ENCODE measurements at places on chromosomes 4 and X. TPM values are rescaled to one million over a fixed set of nuclear protein-coding genes. Genes with fewer than 3 reads are reported as not detected.
A peak's percentile ranks its signal among the peaks of the same experiment; 100 is the strongest.

Gene BMX
- total RNA-seq, result not detected

Gene CACNA1F
- not detected for total RNA-seq

Gene FRMPD3
- total RNA-seq, result not detected

Gene MUC7
- total RNA-seq, result not detected

Gene SPIN4
- total RNA-seq, result 13.3 TPM

Gene GRPR
- not detected for total RNA-seq

GRCh38 chrX:150907474-150907873 is 9.0 kb upstream of the CD99L2 start:
- DNase-seq, result no peak

DNA sequence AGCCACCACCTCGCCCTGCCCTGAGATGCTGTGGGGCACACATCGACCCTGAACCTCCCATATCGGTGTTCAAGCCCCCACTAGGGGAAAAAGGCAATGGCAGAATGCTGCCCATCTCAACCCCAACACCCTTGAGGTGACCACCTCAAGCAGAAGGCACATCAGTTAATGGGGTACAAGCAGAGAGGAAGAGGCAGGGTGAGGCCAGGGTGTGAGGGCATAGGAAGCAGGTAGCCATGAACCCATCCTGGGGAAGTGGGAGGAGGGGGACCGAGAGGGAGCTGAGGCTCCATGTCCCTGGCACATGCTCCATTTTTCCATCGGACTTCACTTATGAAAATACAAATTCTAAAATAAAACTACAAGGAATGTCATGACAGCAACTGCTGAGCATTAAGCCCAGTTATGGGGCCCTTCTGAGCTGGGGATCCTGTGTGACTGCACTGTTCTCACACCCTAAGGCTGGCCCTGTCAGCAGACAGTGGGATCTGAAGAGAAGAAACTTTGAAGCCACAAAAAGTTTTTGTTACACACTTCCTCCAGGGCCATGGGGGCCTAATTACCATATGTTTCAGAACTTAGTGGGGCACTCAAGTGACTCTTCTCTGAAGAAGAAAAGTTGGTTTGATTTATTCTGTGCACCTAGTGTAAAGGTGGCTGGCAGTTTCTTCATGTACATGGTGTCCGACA is 68.2 kb upstream of the FAM241A start:
- no peak for DNase-seq

GRCh38 chrX:40459571-40460158 is 121.1 kb upstream of the ATP6AP2 start:
- DNase-seq, result no peak

GRCh38 chrX:33128048-33128805 is 83.1 kb downstream of the DMD start:
- DNase-seq, result no peak

DNA sequence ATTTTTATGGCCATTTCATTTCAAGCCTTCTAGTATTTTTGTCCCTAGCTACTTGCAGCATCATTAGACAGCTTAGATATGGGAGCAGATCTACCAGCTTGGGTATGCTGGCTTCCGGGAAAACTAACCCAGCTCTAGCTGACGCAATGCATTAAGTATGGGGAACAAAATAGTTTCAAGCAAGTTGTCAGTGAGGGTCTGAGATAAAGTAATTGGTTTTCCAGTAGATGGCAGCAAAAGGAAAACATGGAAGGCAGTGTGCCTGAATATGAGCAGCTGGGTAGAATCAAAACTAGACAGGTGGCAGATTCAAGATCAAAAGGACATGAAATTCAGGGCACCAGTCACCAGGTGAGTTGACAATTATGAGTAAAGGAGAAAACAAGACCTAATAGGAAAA is 340.9 kb upstream of the CTSO start:
- peak; percentile 54 for DNase-seq

- no peak for DNase-seq
Observed at GRCh38 chr4:6123116-6123515, 77.2 kb downstream of the JAKMIP1 start.

GRCh38 chr4:179804440-179804839 is 2362.2 kb upstream of the AGA start:
- no peak for DNase-seq

DNA sequence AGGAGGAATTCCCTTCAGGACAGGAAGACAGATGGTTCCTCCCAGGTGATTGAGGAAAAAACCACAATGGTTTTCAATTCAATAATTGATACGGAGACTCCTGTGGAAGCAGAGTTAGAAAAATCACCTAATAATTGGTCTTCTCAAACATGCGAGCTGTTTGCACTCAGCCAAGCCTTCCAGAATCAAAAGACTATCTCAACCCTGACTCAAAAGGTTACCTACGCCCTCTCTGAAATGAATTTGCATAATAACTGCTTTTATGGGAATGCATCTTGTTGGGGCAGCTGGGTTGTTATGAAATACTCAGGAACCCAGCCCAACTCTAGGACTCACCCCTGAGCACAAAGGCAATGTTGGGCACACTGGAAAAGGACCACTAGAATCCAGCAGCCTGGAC is 66.9 kb upstream of the ARSJ start:
- DNase-seq, result no peak

- DNase-seq, result no peak
Observed at GRCh38 chr4:174457468-174457867, 64.8 kb downstream of the HPGD start.

GRCh38 chr4:176011529-176011928 is 54.1 kb upstream of the WDR17 start:
- DNase-seq, result no peak

DNA sequence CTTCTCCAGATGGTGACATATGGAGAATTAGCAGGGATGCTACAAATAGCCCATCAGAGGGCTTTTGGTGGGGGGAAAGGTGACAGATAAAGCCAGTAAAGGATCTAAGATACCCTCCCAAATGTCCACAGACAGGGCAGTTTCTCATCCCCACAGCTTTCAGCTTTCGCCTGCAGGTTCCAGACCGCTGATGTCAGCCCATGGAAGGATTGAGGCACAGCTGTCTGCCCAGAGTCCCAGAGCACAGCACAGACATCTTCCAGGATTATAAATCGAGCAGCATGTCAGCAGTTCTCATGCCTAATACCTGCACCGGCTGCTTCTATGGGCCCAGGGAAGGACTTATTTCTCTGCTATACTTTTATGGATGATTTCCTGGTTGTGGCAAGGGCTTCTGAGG is 96.7 kb upstream of the MXRA5 start:
- no peak for DNase-seq

DNA sequence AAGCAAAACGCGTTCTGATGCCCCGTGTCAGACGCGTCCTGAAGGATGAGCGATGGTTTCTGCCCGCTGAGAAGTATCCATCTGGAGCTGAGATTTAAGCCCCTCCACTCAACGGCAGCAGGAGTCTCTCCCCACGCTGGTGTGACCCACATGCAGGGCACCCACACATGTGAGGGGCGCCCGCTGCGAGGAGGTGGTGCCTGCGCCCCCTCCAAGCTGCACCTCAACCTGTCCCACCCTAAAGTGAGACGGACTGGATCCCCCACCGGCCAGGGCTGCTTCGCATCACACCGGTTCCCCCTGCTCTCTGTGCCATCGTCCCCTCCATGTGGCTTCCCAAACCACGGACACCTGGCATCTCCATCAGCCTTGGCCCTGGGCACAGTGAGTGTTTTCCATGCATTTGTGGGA is 4.5 kb upstream of the PDE6B start:
- no peak for DNase-seq

- no peak for DNase-seq
Observed at GRCh38 chr4:155265113-155265512, 56.7 kb downstream of the NPY2R start.

- no peak for DNase-seq
Observed at GRCh38 chr4:152161676-152162330, 374.1 kb downstream of the FBXW7 start.

DNA sequence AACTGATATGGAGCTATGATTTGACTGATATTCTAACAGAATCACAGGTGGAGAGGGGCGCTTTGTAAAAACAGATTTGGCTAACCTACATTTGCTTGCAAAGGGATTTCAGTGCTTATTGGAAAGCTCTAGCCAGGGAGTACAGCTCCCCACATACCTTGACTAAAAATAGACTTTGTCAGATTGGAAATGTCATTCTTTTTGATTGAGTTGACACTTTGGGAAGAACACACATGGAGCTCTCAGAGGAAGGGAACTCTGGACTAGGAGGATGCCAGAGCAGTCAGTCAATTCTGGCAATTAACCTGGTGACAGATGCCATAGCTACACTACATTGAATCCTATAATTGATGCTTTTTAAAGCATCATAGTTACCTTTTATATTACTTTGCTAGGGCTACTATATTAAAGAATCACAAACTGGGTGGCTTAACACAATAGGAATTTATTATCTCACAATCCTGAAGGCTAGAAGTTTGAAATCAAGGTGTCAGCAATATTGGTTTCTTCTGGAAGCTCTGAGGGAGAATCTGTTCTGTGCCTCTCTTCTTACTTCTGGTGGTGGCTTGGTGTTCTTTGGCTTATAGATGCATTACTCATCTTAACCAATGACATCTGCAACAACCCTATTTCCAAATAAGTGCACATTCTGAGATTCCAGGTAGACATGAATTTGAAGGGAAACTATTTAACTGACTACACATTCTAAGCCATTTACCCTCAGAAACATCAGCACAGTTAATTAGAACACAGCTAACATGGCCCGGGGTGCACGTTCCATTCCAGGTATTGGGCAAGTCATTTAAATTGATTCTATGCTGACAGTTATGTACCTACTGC is 8.4 kb upstream of the HERC3 start:
- DNase-seq, result no peak

DNA sequence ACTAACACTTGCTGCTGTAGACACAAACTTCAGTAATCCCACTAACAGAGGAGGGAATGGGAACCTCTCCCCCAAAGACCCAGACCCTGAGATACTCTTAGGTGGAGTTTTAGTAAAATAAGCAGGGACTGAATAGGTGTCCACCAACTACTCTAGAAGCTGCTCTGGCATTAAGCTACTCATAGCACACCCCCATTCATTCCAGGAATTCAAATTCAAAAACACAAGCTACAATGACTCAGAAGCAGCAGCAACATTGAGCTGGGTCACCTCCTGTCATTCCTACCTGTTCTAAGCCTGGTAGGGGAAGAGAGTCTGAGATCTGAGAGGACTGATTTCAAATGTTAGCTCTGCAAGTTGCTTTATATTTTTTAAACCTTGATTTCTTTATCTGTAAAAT is 135.4 kb upstream of the FRMPD4 start:
- no peak for DNase-seq

DNA sequence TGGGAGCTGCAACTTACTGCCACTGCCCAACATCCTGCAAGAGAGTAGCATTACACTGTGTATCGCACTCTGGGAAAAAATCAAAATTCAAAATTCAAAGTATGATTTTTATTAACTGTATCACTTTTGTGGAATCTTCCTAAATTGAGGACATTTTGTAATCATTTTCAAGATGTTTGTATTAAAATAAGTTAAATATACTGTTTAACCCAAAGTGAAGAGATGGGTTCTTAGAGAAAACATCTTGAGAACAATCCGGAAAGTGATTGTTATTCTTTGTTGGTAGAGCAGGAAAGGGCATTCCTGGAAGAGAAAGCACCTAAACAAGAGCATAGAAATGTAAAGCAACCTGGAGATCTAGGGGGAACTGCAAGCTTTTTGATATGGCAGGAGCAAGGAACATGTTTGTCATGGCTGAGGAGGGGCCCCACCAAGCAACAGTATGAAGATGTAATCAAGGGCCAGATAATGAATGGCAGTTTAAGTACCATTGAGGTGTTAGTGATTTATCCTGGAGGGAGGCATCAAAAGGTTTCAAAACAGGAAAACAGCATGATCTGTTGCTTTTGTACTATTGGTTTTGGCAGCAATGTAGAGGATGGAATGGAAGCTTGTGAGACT is 14.1 kb upstream of the SEC24D start:
- DNase-seq, result no peak

GRCh38 chrX:49254639-49255038 is 9.9 kb downstream of the FOXP3 start:
- DNase-seq, result no peak

DNA sequence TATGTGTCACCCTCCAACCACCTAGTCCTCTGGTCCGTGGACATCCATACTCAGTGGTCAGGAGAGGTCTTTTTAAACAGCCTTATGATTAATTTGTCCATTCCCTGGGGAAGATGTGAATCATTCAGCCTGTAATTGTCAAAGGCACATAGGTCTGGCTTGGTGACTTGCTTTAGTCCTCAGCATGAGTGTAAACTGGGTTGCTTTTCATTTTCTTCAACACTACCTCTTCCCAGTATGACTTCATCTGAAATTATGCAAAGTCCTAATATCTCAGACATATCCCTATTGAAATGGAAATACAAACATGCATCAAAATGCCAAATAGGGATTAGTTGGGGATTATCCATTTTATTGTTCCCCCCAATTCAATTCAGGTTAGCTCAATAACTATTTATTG is 208.3 kb upstream of the AMOT start:
- DNase-seq, result no peak

GRCh38 chr4:47668810-47669408 is 169.0 kb downstream of the CORIN start:
- DNase-seq, result peak; percentile 1

DNA sequence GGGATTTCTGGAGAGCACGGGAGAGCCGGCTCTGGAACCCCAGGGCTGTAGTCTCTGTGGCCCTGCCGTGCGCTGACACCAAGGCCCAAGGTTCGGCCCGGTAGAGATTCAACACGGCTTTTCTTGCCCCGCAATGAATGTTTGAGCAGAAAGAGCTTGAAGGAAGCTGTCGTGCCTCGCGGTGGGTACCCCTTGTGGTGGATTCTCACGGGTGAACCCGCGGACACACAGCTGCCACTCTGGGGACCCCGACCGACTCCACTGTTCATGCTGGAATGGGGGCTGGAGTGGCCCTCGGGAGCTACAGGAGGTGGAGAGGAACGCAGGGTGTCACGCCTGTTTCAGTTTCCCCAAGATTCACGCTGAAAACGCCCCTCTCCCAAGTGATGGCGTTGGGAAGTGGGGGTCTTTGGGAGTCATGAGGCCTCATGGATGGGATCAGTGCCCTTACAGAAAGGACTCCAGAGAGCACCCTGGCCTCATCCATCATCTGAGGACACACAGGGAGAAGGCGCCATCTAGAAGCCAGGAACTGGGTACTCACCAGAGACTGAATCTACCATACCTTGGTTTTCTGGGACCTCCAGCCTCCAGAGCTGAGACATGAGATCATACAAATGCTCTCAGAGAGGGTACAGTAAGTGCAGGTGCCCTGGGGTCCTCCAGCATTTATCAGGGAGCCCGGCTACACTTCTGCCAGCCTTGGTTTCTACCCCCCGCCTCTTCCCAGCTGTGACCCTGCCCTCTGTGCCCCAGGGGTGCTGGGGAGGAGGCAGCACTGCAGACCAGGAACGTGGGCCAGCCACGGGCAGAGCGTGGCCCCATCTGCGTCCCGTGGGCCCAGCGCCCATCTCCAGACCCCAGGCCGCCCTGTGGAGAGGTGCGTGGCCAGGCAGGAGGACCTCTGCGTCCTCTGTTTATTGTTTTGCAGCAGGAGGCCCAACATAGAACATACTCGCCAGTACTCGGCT is 6.4 kb downstream of the SLC25A6 start:
- DNase-seq, result peak; percentile 41
